ENCODE measurements at places on chromosomes 7 and 10. TPM values are rescaled to one million over a fixed set of nuclear protein-coding genes. Genes with fewer than 3 reads are reported as not detected.

Gene VSTM4
- total RNA-seq: under 0.01 TPM

Gene GPR37
- total RNA-seq: 1.4 TPM

Gene C10orf71
- total RNA-seq: not detected

Gene TAF5
- 2.9 TPM for total RNA-seq

Gene PLXNA4
- under 0.01 TPM for total RNA-seq

Gene DLX5
- total RNA-seq: not detected

Gene GCK
- total RNA-seq: 2.7 TPM

Gene HKDC1
- 0.29 TPM for total RNA-seq

Gene ZNF117
- total RNA-seq: 2.6 TPM

Data from myometrial cell (primary cell).